ENCODE measurements at places on chromosomes 3 and 15.

DNA sequence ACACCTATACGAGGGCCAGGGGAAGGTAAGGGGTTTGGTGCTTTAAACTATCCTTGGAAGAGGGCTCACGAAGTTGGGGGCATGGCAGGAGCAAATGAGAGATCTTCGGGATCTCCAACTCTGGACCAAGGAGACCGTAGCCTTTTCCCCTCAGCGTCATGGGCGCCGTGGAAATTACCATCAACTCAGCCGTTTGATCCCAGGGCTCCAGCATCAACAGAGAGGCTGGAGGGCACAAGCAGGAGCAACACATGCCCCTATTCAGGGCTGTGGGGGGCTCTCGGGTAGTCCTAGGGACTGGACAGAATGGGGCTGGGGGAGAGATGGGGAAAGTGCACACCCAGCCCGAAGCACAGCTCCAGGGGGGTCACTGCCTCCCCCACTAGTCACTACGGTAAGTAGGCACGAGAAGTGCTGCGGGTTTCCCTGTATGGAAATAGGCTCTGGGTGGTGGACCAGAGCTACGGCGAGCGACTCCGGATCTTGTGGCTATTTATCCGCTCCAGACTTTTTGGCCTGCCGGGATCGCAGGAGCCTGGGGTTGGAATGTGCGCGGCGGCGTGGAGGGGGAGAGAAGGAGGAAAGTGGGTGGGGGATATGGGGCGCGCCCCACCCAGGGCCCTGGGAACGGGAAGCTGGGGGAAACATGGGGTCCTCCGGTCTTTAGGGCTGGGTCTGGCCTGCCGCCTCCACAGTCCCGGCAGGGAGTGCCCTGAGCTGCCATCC is 539 bp upstream of the LAMB2 start:
- no peak for DNase-seq

DNA sequence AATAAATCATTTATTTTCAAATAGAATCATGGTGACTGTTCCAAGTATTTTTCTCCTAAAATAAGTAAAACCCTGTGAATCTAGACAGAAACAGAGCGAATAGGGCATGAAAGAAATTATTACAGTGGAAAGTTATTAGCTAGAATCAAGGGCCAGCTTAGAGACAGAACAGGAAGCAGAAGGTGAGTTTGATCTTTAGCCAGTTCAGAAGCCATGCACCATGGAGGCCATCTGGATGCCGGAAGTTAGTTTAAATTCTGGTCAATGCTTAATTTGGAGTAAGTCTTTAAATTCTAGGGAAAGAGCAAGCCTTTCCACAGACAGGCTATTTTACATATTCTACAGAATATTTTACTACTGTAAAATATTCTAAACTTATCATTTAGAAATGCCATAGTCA is 574.8 kb downstream of the CADM2 start:
- DNase-seq: no peak

DNA sequence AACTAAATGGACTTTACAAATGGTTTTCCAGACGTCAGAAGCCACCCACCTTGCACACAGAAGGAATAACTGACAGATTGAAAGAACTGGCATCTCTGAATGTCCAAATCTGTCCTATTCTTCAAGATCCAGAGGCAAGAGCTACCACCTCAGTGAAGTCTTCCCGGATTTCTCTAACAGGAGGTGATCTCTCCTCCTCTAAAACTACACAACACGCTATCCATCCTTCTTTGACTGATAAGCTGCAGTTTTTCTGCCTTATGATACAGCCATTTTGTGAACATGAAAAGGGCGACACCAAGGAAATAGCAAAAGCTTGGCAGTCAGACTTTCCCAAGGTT is 37.1 kb upstream of the HES1 start:
- no peak for DNase-seq

DNA sequence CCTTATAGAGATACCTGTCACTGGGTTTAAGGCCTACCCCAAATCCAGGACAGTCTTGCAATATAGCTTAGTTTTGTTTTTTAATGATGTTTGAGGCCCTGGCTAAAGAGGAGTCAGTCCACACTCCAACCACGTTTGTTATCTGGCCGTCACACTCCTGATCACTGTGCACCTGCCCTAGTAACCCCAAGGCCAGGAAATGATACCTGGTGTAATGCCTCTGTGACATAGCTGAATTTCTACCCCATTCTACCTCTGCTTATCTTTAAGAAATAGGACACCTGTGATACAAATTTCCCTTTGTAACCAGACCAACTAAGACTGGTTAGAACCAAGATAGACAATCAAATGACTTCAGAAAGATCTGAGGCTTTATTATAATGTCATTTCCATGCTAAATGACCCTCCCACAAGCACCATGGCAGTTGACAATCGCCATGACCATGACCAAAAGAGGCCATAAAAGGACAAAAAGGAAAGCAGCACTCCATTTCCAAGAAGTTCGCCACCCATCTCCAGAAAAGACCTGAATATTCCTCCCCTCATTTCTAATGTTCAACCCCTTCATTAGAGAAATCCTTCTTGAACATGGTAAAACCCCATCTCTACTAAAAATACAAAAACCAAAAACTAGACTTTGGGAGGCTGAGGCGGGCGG is 4.8 kb upstream of the RTP3 start:
- DNase-seq: no peak

DNA sequence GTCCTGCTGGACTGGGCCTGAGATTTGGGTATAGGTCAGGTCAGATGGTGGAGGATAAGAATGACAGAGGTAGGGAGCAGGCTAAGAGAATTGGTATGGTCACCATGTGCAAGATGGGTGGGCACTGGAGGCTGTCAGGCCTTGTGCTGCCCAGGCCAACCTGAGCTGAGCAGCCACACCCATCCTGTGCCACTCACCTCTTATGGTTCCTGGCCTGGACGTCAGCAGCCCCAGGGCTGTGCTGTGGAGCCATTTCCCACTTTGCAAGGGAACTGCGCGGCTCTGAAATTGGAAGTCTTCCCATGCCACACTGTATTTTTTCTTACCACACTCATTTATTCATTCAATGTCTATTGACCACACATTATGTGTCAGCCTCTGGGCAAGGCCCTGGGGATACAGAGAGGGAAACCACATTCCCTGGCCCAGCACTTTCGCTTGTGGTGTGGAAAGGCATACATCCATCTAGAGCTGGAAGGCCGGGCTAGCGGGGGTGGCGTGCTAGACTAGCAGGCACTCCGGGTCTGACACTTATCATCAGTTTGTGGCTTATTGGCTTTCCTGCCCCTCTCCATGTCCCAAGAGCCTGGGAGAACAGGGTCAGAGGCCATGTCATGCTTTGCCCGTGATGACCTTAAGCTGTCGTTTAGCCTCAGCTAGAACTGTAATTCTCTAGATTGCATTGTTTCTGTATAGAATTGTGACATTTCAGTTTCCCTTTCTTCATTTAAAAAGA is 51.1 kb upstream of the POLG start:
- no peak for DNase-seq

- no peak for DNase-seq
Measured at GRCh38 chr15:69701198-69701597, 248.6 kb downstream of the RPLP1 start.

DNA sequence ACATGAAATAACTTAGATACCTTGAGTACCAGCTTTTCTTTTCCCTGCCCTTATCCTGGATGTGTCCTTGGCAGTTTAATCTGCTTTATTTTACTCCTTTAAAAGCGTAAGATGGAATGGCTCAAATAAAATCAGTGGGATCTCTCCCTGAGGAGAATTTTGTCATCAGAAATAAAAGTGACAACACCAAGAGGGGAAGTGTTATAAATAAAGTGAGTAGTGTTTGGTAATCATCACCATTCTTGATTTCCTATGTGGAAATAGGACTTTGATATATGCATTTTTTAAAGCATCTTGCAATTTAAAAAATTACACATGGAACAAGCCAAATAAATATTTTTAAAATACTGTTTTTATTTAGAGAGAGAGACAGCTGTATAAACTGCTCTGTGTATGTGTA is 76.5 kb downstream of the MBNL1 start:
- no peak for DNase-seq

GRCh38 chr3:37228749-37229148 is 54.4 kb upstream of the LRRFIP2 start:
- DNase-seq: no peak

DNA sequence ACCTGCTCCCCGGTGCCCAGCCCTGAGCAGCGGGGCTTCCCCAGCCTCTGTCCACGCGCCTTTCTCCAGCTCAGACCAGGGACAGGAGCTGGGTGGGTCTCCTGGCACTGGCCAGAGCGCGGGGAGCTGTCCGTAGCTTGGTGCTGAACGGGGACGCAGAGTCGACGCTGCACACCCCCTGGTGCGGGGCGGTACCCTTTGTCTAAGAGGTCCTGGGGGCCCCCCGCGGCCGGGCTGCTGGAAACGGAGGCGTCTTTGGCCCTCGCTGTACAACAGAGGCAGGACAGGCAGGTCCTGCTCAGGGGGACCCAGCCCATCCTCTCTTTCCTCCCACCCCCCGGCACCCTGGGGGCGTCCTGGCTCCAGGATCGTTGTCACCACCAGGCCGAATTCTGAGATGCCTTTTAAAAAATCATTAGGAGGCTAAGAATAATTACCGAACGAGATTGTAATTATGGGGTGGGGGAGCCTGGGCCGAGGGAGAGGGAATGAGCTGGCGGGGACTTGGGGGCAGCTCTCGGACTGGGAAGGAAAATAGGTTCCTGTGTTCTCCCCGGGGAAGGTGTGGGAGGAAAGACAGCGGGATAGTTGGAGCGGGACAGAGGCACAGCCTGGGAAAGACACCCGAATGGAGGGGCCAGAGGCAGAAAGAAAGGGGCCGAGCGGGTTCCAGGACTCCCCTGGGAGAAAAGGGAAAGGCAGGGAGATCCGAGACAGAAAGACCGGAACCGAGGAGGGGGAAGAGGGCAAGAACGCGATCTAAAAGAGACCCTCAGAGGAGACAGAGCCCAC is 4.1 kb upstream of the SKOR1 start:
- no peak for DNase-seq

- DNase-seq: no peak
Measured at GRCh38 chr3:175896655-175897054, 1037.5 kb downstream of the NAALADL2 start.

GRCh38 chr3:172289583-172289982 is 158.7 kb downstream of the GHSR start:
- no peak for DNase-seq

DNA sequence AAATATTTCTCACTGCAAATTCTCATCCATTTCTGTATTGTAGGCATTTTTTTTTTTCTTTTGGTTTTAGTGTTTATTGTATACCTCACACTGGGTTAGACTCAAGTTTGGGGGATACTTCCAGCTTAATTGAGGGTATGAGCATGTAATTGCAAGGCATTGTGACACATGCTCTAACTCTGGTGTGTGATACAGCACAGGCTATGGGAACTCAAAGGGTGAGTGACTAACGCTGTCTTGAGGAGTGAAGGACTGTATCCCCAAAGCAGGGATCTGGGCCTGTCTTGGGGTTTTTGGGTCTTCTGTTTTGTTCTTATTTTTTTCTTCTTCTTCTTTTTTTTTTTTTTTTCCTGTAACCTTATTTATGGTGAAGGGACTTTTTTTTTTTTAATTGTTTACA is 26.9 kb downstream of the MAP2K1 start:
- no peak for DNase-seq

DNA sequence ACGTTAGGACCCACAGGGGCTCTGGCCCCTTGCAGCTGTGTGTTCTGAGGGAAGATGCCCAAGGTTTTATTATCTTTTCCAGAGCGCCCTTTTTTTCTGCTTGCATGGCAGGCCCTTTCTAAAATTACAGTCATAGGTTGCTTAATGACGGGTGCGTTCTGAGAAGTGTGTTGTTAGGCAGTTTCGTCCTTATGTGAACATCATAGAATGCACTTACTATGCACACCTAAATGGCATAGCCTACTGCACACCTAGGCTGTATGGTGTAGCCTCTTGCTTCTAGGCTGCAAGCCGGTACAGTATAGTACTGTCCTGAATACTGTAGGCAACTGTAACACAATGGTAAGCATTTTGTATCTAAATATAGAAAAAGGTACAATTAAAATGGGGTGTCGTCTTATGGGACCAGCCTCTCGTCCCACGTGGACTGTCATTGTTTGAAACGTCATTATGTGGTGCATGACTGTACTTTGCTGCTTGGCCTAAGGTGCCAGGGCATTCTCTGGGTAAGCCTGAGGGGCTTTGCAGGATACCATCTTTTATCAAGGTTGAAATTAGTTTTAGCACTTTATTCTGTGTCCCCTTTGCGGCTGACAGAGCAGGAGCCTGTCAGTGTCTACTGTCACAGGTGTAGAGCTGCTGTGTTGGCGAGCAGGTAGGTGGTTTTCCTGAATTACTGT is 10.9 kb downstream of the KLF13 start:
- no peak for DNase-seq

DNA sequence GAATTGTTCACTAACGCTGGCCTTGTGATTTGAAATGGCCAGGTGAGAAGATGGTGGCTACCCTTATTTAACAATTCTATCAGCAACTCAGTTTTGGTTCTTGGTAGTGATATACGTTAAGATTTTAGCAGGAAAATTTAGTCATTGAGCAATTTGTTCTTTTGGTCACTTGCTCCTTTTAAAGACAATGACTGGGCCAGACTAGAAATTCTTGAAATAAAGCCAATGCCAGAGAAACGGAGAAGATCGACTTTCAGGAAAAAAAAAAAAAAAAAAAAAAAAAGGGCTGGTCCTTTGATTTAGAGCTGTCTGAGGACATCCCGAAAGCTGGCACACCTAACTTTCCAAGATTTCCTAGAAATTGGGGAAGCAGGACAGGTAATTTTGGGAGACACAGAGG is 178.5 kb downstream of the FNDC3B start:
- no peak for DNase-seq

DNA sequence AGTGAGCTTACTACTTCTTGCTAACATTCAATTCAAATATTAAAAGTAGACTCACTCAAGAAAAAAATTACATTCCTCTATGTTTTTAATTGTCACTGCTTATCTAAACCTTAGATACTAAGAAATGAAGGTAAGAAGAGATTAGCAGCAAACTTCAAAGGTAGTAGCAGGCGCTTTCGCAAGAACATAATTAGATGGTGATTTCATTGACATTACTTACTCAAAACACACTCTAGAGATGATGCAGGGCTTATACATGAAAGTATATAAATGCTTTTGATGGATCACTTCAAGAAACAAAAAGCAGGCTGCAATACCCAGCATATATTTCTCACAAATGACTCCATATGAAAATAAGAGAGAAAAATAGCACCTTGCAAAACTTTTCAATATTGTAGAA is 86.8 kb downstream of the FSIP1 start:
- DNase-seq: no peak

DNA sequence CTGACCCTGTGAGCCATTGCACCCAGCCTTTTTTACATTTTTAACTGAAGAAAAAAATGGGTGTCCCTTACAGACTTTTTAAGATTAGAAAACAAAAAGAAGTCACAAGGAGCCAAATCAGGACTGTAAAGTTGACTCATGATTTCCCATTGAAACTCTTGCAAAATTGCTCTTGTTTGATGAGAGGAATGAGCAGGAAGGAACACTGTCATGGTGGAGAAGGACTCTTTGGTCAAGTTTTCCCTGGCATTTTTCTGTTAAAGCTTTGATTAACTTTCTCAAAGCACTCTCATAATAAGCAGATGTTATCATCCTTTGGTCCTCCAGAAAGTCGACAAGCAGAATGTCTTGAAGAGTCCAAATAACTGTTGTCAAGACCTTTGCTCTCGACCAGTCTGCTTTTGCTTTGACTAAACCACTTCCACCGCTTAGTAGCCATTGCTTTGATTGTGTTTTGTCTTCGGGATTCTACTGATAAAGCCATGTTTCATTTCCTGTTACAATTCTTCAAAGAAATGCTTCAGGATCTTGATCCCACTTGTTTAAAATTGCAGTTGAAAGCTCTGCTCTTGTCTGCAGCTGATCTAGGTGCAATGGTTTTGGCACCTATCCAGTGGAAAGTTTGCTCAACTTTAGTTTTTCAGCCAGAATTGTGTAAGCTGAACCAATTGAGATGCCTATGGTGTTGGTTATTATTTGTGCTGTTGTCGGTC is 369.4 kb downstream of the MAGI1 start:
- no peak for DNase-seq
